ENCODE measurements at places on chromosomes 1 and 21.

GRCh38 chr1:77831976-77832711 is 52.7 kb downstream of the MIGA1 start:
- DNase-seq, result no peak

- DNase-seq, result no peak
Measured at GRCh38 chr1:167442854-167443565, 75.3 kb downstream of the CD247 start.

DNA sequence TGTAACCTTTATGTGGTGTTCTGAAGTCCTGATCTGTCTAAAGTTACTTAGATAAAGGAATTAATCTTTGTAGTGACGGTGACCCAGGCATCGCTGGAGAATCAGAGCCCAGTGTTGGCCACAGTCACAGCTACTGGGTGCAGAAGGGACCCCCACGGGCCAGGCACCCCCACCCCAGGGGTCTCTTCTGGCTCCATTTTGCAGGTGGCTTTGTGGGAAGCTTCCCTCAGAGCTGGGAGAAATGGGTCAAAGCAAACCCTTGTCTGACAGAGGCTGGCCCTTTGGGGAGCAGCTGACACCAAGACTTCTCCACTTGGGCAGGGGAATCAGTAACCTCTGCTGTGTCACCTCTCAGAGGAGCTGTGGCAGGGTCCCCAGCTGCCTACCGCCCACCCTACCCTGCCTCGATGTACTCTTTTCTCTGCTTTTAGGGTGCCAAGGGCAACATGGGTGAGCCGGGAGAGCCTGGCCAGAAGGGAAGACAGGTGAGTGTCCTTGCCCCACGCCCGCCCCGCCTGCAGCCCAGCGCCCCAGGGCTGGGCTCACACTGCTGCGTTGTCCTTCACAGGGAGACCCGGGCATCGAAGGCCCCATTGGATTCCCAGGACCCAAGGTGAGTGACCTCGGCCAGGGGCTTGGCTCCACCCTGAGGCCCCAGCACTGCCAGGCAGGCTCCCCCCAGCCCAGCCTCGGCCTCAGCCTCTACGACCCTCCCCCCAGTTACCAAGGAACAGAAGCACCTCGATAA is 17.7 kb downstream of the COL6A2 start:
- no peak for DNase-seq

DNA sequence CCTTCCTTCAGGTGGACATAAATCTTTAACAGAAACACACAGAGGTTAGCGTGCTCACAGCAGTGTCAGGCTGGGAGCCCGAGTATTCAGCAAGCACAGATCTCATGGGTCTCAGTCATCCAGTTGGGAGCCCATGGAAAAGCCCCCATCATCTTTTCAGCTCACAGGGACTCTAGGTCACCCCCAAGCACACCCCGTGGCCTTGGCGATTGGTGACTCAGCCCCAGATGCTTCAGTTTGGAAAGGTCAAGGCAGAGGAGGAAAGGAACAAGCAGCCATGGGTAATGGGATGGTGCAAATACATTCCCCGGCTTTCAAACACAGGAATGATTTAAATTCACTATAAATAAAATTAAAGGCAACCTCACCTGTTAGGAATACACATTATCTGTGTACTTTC is 88.9 kb downstream of the PGBD5 start:
- DNase-seq, result no peak

GRCh38 chr1:115648717-115649691 is 7.2 kb downstream of the VANGL1 start:
- DNase-seq, result no peak

GRCh38 chr1:115204513-115204912 is 115.2 kb upstream of the TSPAN2 start:
- no peak for DNase-seq
